OCI-LY7 (cell line): ENCODE measurements at places on chromosomes 1 and 21. TPM values are rescaled to one million over a fixed set of nuclear protein-coding genes. Genes with fewer than 3 reads are reported as not detected.

- no peak for DNase-seq
Measured at GRCh38 chr1:67166196-67166595, at the start of gene IL23R. IL23R (plus strand) TSS chr1:67166454; CDS start chr1:67168121, 1,667 bp downstream.

- DNase-seq = no peak
Measured at GRCh38 chr1:229600229-229600628, 25.7 kb downstream of the TAF5L start.

Gene BLZF1
- 11.3 and 14.3 TPM in 2 replicates for total RNA-seq

Gene A3GALT2
- total RNA-seq = not detected in 2 replicates

Gene AGO4
- total RNA-seq = 18.6 and 22.3 TPM in 2 replicates

Gene CRB1
- not detected in 2 replicates for total RNA-seq

Gene GCSAML
- not detected in 2 replicates for total RNA-seq

Gene TRIM62
- 8.4 and 8.8 TPM in 2 replicates for total RNA-seq

Gene NRDC
- total RNA-seq = 156 and 162 TPM in 2 replicates
